ENCODE measurements at places on chromosomes 3 and 15.

DNA sequence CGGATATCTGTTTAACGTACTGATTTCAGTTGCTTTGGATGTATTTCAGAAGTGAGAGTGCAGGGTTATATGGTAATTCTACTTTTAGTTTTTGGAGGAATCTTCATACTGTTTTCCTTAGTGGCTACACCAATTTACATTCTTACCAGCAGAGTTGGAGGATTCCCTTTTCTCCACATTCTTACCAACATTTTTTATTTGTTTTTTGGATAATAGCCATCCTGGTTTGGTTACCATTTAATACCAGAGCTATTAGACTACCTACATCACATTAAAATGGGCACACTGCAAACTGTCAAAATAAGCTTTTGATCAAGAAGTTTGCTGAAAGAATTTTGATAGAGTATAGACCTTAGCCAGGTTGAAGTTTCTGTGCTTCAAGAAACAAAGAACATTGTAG, 217.2 kb upstream of the CFAP20DC start:
- no peak for DNase-seq

DNA sequence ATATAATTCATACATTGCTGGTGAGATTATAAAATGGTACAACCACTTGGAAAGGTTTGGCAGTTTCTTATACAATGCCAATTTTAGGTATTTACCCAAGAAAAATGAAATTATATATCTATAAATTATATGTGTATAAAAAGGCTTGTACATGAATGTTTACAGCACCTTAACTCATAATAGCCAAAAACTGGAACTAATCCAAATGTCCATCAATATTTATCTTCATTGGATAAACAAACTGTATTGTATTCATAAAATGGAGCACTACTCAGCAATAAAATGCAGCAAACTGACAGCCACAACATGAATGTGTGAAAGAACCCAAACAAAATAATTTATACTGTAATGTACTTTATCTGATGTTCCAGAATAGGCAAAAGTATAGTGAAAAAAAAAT, 33.6 kb upstream of the EIF5A2 start:
- no peak for DNase-seq

- DNase-seq = peak; percentile 99
These were observed 58.5 kb downstream of the LPP start for GRCh38 chr3:188212308-188212969.

DNA sequence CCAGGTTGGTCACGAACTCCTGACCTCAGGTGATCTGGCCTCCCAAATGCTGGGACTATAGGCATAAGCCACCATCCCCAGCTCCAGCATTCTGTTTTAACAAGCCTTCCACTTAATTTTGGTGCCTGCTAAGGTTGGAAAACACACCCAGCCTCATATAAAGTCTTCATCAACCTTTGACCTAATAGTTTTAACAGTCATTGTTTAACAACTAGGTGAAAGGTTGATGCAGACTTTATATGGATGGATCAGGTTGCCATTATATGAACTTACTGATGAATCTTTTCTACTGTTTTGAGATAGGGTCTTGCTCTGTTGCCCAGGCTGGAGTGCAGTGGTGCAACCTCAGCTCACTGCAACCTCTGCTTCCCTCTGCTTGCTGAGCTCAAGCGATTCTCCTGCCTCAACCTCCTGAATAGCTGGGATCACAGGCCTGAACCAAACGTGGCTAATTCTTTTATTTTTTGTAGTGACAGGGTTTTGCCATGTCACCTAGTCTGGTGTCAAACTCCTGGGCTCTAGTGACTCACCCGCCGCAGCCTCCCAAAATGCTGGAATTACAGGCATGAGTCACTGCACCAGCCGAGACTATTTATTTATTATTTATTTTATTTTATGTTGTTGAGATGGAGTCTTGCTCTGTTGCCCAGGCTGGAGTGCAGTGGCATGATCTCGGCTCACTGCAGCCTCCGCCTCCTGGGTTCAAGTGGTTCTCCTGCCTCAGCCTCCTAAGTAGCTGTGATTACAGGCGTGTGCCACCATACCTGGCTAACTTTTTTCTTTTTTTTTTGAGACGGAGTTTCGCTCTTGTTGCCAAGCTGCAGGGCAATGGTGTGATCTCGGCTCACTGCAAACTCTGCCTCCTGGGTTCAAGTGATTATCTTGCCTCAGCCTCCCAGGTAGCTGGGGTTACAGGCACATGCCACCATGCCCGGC, 3.1 kb upstream of the RPAP1 start:
- DNase-seq = peak; percentile 74

DNA sequence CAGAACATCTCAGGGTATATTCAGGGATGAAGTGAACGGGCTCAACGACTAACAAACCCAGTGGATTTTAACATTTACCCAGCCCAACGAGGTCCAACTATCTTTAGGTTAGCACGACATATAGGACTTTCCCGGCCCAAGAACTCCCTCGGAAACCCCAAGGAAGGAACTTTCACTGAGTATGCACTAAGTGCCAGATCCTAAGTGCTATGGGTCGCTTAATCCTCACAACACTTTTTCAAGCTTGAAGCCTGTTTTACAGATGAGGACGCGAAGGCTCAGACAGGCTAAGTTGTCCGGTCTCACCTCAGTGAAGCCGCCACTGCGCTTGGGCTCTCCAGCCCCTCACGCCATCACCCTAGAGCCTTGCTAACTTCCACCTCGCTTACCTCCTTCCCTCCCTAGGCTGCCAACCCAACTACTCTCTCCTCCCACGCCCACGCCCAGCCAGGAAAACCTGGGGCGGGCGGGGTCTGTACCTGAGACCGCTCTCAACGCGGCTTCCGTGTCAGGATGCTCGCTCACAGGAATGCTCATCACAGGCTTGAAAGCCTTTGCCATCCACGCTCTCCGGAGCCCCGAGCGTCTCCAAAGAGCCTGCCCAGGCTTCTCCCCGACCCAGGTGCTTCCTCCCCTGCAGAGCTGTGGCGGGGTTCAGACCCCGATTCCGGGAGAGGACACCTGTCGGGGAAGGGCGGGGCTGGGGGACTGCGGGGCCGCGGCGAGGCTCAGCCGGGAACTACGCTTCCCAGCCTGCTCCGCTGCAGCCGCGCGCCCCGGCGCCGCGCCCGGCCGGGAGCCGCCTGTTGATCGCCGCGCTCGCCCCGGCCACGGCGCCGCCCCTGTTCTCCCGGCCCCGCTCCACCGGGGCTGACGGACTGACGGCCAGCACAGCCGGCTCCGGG, at the start of gene TMOD2:
Gene TMOD2 (plus strand): TSS at position 806 of the 905 bp plus-strand sequence. CDS start 14,845 bp downstream, outside the sequence.
- peak; percentile 58 for DNase-seq

DNA sequence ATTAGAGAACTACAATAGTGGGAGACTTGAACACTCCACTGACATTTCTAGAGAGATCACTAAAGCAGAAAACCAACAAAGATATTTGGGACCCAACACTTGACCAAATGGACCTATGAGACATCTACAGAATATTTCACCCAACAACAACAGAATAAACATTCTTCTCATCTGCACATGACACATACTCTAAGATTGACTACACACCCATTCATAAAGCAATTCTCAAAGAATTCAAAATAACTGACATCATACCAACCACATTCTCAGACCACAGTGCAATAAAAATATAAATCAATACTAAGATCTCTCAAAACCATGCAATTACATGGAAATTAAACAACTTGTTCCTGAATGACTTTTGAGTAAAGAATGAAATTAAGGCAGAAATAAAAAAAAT, 473.7 kb downstream of the LPP start:
- peak; percentile 90 for DNase-seq

Data from kidney tubule cell (primary cell).